Gastroesophageal sphincter (tissue), 4 donors: ENCODE measurements at places on chromosomes 11 and 22. TPM values are rescaled to one million over a fixed set of nuclear protein-coding genes. Genes with fewer than 3 reads are reported as not detected.

DNA sequence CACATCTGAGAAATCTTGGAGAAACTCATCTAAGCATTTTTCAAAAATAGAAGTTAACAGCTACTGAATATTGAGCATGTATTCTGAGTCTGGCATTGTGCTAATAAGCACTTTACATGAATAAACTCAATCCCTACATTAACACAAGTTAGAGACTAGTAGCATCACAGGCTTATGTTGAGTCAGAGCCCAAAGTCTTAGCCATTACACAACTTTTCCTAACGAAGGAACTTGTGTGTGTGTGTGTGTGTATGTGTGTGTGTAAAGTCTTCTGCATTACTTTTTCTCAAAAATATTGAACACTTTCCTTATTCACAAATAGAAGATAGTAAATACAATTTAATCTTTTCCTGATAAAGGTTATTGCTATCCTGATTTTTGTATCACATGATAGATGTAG, 8.7 kb upstream of the CLPB start:
- no peak overlapping the region for H3K27ac ChIP-seq
- H3K4me3 ChIP-seq: no peak overlapping the region
- H3K4me1 ChIP-seq: no peaks in the 10 kb centered on the region
- no peak for ATAC-seq
- H3K36me3 ChIP-seq: no peaks in the 10 kb centered on the region
- peaks cover 19% of the 10 kb centered on the region for H3K27me3 ChIP-seq

- H3K27me3 ChIP-seq: no peaks in the 10 kb centered on the region
- no peak overlapping the region for H3K4me3 ChIP-seq
- H3K36me3 ChIP-seq: no peaks in the 10 kb centered on the region
- peak; percentile 54 for ATAC-seq
- peaks cover 14% of the 10 kb centered on the region for H3K4me1 ChIP-seq
- H3K27ac ChIP-seq: peak overlapping the region; percentile 62
Measured at GRCh38 chr22:32545801-32546200, 71.2 kb downstream of the FBXO7 start.

DNA sequence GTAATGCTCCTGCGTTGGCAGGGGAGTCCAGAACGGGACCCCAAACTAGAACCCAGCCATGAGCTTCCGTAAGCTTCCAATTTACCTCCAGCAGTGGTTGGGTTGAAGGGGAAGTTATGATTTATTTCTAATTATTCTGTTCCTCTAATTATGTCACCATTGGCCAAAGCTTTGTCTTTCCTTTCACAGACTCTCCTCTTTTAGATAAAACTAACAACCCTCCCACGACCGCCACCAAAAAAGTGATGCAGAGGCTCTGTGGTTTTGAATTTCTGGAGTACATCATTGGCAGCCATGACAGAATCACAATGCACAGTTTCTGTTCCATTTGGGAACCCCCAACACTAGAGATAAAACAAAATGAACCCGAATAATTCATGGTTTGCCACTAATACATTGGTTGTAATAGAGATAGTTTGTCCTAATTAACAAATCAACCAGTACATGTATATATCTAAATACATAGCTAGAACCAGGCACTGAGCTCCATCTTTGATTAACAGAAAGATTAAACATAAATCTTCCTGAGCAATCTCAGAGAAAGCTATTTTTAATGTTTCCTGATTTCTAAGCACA, 64.3 kb downstream of the ETS1 start:
- H3K4me3 ChIP-seq: peak overlapping the region; percentile 76
- no peaks in the 10 kb centered on the region for H3K27me3 ChIP-seq
- H3K4me1 ChIP-seq: peaks cover 68% of the 10 kb centered on the region
- no peaks in the 10 kb centered on the region for H3K36me3 ChIP-seq
- H3K27ac ChIP-seq: peak overlapping the region; percentile 75

DNA sequence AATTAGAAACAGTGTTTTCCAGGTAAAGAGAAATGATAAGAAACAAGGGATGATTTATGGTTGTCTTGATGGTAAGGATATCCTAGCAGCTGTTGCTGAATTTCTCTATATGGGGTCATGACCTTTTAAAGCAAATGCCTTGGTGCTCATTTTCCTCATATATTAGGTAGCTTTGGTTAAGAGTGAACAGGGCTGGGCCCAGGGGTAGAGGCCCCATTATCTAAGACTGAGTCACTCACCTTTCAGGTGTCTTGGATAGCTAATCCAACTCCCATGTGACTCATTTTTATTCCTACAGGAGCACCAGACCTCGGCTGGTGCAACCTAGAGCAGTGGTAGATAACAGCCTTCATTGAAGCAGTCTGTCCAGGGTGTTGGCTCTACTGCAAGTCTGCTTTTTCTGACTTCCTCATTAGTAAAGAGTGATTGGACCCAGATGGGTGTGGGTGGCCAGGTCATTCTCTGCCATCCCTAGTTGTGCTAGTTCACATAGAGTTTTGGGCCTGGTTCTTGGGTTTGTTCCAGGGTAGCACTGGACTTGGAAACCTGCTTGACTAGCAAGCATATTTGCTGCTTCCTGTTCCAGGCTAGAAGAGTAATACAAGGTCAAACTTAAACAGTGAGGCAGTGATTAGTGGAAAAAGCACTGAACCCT, 37.4 kb downstream of the CTNND1 start:
- ATAC-seq: peak; percentile 56
- H3K4me1 ChIP-seq: peaks cover 16% of the 10 kb centered on the region
- H3K4me3 ChIP-seq: no peak overlapping the region
- peak overlapping the region; percentile 59 for H3K27ac ChIP-seq
- H3K27me3 ChIP-seq: no peaks in the 10 kb centered on the region

GRCh38 chr11:129395432-129395831, 19.8 kb downstream of the BARX2 start:
- H3K4me3 ChIP-seq: no peak overlapping the region
- H3K27ac ChIP-seq: no peak overlapping the region
- peaks cover 35% of the 10 kb centered on the region for H3K27me3 ChIP-seq
- H3K4me1 ChIP-seq: no peaks in the 10 kb centered on the region
- ATAC-seq: no peak
- H3K36me3 ChIP-seq: no peaks in the 10 kb centered on the region

DNA sequence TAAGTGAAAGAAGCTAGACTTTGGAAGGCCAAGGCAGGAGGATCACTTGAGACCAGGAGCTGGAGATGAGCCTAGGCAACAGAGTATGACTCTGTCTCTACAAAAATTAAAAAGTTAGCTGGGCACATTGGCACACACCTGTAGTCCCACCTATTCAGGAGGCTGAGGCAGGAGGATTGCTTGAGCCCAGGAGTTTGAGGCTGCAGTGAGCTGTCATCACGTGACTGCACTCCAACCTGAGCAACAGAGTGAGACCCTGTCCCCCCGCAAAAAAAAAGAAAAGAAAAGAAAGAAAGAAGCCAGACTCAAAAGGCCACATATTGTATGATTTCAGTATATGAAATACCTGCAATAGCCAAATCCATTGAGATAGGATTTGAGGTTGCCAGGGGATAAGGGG, 7.9 kb upstream of the CAPN5 start:
- H3K4me1 ChIP-seq: no peaks in the 10 kb centered on the region
- H3K27ac ChIP-seq: no peak overlapping the region
- ATAC-seq: no peak
- no peak overlapping the region for H3K4me3 ChIP-seq
- no peaks in the 10 kb centered on the region for H3K36me3 ChIP-seq

DNA sequence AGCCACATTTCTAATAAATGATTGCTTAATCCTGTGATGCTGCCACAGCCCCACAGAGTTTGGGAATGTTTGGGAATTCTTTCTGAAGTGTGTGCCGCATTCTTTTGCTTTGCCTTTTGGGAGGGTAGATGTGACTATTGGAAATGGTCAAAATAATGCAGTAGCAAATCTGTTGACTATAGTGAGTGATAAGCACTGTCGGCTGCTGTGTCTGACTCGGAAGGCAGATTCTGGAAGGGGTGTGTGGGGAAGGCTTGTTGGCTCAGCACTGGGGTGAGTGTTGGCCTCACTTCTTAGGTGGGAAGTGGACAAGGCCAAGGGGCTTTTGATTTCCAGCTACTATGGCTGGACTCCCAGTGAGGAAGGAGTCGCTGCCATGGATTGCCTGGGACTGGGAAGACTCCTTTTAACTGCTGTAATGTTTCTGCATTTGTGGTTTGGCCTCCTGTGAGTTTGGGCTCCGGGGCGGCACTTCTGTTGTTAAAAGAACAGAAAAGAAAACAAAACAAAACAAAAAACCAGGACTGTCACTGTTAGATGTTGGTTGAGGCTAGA, 20.1 kb downstream of the ZBTB16 start:
- no peaks in the 10 kb centered on the region for H3K27me3 ChIP-seq
- peaks cover 100% of the 10 kb centered on the region for H3K4me1 ChIP-seq
- peak; percentile 36 for ATAC-seq
- H3K4me3 ChIP-seq: peak overlapping the region; percentile 4
- H3K27ac ChIP-seq: peak overlapping the region; percentile 66

DNA sequence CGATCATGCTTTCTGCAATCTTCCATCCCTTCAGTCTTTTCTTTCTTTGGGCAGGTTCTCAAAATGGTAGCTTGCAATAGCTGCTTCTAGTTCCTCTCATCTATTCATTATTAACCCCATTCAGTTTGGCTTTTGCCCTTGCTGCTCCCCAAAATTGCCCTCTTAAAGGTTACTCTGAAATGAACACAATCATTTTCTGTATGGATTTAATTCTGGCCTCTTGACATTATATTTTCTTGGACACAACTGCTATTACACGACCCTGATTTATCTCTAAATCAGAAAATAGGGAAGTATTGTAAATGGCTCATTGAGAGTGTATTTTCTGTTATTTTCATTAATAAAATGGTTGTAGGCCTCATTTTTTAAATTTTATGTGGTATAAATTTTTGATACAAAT, at the start of gene ANGPTL5:
ANGPTL5 (minus strand) TSS at position 101 of the 400 bp plus-strand sequence. CDS start 8,613 bp downstream, outside the sequence.
- H3K27me3 ChIP-seq: no peaks in the 10 kb centered on the region
- H3K4me1 ChIP-seq: peaks cover 37% of the 10 kb centered on the region
- peak within 1 kb of the TSS; percentile 92 for H3K4me3 ChIP-seq
- H3K27ac ChIP-seq: peak within 1 kb of the TSS; percentile 85
- no peak for ATAC-seq

- H3K27ac ChIP-seq: no peak overlapping the region
- no peaks in the 10 kb centered on the region for H3K4me1 ChIP-seq
Measured at GRCh38 chr11:80297858-80298632, 857.2 kb upstream of the TENM4 start.

DNA sequence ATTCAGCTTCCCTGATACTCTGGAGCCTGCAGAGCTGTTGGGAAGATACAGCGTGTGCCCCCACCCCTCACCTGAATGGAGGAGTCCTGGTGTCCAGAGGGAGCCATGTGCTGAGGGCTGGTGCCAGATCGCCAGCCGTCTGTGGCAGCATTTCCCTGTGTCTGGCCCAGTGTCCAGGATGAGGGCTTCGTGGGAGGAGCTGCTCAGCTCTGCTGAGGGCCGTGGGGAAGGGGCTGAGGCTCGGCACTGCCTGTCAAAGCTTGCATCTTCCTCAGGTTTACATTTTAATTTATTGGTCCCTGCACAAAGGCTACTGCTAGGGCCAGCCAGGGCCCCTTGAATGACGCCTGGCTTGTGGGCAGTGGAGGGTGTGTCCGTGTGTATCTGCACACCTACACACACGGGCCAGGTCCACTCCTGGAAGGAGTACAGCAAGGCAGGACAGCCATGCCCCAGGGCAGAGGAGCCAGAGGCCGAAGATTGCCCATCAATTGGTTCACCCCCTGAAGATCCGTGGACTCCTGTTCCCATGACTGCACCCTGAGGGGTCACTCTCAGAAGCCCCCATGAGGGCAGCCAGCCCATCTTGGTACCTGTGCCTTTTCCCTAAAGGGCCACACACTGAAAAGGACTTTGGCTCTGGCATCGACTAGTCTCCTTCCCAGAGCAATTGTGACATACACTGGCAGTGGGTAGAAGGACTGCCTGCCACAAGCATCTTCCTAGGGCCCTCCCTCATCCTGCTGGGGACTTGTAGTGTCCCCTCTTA, 107.7 kb upstream of the PARVA start:
- H3K27ac ChIP-seq: peak overlapping the region; percentile 81
- H3K27me3 ChIP-seq: no peaks in the 10 kb centered on the region
- H3K4me3 ChIP-seq: no peak overlapping the region
- ATAC-seq: peak; percentile 31
- no peaks in the 10 kb centered on the region for H3K36me3 ChIP-seq
- H3K4me1 ChIP-seq: peaks cover 11% of the 10 kb centered on the region

- peak overlapping the region; percentile 63 for H3K27ac ChIP-seq
- H3K4me3 ChIP-seq: no peak overlapping the region
- H3K27me3 ChIP-seq: no peaks in the 10 kb centered on the region
- ATAC-seq: peak; percentile 86
- no peaks in the 10 kb centered on the region for H3K36me3 ChIP-seq
Measured at GRCh38 chr22:40491990-40492631, 121.7 kb downstream of the SGSM3 start.

DNA sequence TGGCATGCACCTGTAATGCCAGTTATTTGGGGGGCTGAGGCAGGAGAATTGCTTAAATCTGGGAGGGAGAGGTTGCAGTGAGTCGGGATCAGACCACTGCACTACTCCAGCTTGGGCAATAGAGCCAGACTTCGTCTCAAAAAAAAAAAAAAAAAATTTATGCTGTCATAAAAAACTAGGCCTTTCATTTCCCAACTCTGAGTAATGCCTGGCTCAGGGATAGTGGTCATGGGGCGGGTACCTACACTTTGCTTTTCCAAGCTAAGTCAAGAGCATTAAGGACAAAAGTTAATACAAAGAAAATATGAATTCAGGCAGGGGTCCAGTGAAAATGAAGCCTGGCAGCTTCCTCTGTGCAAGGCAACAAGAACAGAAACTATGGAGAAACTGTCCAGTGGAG, 16.3 kb downstream of the CPSF7 start:
- H3K36me3 ChIP-seq: peaks cover 100% of the 10 kb centered on the region
- H3K27me3 ChIP-seq: no peaks in the 10 kb centered on the region
- H3K4me3 ChIP-seq: no peak overlapping the region
- peak; percentile 51 for ATAC-seq
- peaks cover 16% of the 10 kb centered on the region for H3K4me1 ChIP-seq

DNA sequence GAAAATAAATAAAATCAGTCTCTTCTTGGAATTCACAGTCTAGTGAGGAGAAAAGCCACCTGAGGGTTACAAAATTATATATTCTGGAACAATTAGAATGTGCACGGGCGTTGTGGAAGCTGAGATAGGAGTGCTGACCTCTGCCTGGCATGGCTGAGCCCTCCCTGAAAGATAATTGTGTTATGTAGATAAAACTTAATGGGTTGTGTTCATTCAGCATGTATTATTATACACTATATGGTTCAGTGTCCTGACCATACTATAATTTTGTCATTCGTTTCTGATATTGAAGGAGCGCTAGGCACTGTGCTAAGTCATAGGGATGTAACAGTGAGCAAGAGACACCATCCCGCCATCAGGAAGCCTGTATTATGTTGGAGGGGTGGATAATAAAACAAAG, 3.7 kb downstream of the ACAT1 start:
- no peaks in the 10 kb centered on the region for H3K27me3 ChIP-seq
- ATAC-seq: no peak
- no peaks in the 10 kb centered on the region for H3K36me3 ChIP-seq
- H3K4me1 ChIP-seq: no peaks in the 10 kb centered on the region

Gene IL18
- total RNA-seq: 16.9 TPM

Gene VWA5A
- total RNA-seq: 13.4 TPM

Gene P2RY2
- 0.67 TPM for total RNA-seq

Gene FOLR2
- total RNA-seq: 7.3 TPM
